ENCODE measurements at places on chromosomes 6 and 20. TPM values are rescaled to one million over a fixed set of nuclear protein-coding genes. Genes with fewer than 3 reads are reported as not detected.
A peak's percentile ranks its signal among the peaks of the same experiment; 100 is the strongest.

DNA sequence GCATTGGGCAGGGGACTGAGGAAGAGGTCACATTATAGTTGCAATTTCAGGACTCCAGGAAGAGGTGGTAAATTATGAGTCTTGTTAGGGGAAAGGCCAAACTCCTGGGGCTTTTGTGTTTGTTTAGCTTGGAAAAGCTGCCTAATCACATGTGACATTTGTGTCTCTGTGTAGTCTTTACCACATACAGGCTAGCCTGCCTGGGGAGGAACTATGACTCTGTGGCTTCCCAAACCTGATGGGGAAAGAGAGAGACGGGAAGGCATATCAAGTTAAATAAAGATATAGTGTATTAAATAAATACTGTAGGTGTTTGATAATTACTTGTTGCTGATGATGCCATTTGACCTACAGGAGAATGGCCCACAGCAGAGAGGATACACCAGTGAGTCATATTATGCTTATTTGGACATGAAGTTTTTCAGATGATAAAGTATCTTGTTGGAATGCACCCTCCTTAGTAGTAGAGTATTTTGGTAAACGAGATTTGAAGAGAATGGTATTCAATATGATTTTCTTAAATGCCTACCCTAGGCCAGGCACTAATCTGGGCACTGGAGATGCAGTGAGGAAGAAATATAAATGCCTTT is 4.0 kb downstream of the BLTP3A start:
- DNase-seq = no peak

DNA sequence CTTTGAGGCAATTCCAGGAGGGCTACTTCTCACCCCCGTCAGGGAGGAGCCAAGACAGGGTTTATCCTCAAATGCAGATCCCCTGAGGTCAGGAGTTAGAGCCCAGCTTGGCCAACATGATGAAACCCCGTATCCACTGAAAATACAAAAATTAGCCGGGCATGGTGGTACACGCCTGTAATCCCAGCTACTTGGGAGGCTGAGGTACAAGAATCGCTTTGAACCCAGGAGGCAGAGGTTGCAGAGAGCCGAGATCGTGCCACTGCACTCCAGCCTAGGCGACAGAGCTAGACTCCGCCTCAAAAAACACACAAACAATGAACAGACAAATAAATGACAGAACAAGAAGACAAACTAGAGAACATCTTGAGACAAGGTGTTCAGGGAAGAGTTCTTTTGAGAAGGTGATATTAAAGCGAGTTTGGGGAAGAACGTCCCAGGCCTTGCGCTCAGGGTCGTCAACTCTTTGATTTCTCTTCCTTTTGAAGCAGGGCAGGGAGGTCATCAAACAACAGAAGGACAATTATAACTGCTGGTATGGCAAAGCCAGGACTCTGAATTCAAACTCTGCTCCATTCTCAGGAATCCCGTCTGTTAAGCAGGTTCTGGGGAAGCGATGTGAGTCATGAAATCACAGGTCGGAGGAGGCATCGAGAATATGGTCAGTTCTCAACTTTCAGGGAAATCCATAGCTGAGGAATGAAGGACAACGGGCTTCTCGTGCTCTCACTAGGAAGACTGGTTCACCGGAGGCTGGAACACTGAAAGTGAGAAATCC is 1.4 kb upstream of the RALY start:
- DNase-seq = peak; percentile 26

TSBP1 gene
- not detected for total RNA-seq

DNA sequence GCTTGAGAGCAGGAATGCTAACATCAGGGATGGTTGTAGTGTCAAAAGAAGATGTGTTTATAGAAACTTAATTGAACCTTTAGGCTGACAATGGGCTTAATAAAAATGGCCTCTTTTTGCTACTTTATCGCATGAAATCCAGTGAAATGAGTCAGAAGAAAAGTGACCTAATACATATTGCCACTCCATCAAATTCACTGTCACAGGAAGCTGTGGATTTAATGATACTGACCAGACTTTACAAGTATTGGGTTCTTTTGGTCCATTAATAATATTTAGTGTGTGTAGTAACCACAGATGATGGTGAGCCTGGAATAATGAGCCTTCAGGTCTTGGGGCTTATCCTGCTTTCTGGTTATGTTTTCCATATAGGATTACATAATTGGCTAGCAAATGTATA is 231.8 kb upstream of the GMDS start:
- no peak for DNase-seq

ULBP2 gene
- 4.5 TPM for total RNA-seq

DNA sequence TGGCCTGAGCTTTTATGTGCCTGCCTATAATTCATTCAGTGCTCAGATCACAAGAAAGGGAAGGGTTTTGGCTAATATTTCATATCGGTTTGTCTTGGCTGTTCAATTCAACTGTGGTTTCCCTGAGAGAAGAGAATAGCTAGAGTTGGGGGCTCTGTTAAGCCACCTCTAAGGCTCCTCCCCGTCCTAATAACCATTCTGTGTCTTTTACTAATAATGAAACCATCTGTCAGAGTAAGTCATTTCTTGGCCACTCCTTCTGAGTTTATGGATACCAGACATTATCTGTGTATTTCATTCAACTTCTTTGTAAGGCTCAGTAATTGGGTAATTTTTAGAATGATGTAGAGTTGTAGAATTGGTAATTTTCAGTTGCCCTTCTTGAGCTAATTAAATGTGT is 5.2 kb downstream of the STX11 start:
- DNase-seq = no peak

DNA sequence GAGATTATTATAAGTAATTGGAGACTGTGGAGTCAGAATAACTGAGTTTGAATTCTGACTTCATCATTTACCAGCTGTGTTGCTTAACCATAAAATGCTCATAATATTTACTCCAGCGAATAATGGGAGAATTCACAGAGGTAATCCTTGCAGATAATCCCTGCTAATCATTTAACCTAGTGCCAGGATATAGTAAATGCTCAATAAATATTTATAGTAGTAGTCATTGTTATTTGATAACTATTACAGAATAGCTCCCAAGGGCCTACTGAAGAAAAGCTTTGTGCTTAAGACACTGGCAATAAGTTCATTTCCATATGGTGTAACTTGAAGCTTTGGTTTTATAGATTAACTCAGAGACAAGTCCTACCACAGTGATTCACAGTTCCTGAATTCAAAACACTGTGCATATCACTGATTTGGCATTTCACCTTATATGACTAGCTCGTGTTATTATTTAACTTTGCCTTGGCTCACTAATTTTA is 208.8 kb upstream of the PLCB4 start:
- DNase-seq = no peak

DNA sequence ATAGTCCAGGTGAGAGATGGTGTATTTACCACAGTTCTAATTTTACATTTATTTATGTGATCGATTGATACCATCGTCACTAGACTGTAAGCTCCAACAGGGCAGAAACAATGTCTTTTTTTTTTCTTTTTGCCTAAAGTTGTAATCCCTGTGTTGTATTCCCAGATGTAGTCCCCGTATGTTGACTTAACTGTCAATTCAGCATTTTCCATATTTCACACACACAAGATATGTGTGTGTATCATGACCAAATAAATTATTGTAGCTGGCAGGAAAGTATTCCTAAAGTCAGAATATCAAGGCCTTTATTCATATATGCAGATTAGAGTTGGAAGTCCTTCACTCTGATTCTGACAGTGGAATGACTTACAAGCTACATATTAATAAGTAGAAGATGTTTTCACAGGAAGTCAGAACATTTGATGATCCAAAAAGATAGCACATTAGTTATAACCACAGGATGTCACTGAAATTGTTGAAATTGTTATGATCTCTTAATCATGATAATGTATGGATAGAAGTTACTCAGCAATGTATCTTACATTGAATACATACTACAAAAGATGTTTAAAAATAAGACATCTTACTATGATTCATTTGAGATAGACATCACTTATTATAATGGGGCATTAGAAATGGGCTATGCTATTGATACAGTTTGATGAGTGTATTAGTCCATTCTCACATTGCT is 10.6 kb downstream of the RNF182 start:
- no peak for DNase-seq

DNA sequence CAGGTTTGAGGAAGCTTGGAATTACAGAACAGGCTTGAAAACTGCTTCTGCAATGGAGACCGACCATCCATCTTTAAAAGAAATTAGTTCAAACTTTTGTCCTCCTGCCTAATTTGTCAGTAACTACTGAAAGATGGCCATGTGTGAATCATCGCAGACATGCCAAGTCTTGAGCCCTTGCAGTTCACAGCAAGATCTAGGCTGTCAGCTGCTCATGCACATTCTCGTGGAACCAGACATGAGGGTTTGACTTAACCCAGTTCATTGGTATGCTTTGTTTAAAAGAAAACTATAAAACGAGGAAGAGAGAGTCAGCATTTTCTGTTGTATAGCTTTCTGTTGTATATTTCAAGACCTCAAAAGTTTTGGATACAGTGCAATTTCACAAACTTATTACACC is 74.0 kb upstream of the SAMD5 start:
- no peak for DNase-seq

COL12A1 gene
- 0.20 TPM for total RNA-seq

WFDC11 gene
- not detected for total RNA-seq

SPATS1 gene
- not detected for total RNA-seq

DNA sequence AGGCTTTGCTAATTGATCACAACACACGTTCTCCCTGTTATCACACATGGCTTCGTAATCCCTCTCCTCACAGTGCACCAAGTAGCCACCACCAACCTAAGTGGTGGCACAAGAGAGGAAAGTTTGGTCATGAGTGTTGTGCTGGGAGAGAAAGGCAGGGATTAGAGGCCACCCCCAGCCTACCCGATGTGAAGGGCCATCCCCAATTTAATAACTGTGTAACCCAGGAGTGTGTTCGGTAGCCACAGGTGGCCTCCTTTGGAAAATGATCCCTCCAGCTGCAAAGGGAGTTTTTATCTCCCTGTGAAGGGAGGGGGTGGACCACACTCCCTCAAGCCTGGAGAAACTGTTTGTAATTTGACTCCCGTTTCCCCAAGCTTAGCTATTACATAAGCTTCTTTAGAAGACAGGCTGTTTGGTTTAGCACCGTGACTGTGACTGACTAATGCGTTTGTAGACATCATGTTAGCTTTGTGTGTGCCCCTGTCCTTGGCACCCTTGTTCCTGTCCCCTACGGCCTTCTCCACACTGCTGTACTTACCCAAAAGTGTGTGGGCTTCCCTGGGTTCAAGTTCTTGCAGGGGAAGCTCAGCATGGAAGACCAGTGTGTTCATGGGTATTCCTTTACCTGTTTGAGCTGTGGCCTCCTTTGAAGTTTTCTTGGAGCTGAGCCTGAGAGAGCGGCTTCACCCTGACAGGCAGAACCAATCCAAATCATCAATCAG is 20.6 kb downstream of the PPP1R16B start:
- DNase-seq = peak; percentile 20

ABCC10 gene
- 6.9 TPM for total RNA-seq

PKHD1 gene
- not detected for total RNA-seq

DNA sequence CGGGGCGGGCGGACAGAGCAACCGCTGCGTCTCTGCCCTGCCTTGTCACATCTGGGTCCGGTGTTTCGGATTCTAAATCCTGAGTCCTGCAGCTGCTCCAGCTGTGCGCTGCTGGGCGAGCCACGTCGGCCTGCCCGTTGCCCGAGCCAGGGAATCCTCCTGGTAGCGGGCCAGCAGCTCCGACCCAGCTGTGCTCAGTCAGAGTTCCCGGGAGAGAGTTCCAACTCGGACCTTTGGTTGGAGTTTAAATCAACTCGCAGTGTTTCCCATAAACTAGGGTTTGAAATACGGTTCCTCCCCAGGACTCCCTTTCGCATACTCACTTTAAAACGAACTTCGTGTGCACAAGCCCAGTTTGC is 315 bp upstream of the PDE10A start:
- no peak for DNase-seq

NT5E gene
- total RNA-seq = 62.1 TPM

GRCh38 chr6:83378621-83379388 is 52.0 kb downstream of the ME1 start:
- no peak for DNase-seq

DNA sequence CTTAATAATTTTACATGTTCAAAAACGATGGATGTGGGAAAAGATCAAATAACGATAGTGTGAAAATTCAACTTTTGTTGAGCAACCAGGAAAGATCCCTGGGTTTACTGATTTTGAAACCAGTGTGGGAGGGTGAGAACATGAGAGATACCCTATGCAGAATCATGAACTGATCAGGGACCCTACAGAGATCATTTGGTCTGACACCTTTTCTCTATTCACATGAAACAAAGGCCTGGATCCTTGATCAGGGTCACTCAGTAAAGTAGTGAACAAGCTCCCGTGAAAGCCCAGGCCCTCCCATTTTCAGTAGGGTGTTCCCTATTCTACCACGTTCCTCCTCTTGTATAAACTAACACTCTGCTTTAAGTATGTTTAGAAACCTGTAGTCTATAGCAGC is 60.5 kb upstream of the DUSP22 start:
- no peak for DNase-seq

DNA sequence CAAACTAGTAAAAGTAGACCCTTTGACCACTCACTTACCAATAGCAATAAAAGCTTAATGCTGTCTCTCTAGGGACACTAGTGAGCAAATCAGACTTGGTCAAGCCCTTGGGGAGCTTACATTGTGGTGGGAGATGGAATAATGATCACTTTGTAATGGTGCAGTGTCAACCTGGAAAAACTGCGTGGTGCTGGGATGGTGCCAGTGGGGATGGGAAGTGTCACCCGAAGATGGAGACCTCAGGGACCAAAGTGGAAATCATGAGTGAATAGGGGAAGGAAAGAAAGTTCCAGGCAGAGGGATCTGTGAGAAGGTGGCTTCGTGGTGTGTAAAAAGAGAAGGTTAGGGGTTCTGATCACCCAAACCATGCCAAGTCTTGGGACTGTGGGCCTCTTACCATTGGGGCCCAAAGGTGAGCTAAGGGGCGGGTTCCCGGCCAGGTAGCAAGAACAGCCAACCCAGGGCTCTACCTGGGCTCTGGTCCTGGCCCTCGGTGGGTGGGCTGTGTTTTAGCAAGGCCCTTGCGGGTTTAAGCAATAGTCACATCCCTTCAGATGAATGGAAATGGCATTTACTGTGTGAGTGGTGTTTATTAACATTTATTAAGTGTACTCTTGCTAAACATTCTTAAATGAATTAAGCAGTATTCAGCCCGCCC is 15.5 kb downstream of the DYNLRB1 start:
- DNase-seq = no peak

MCHR2 gene
- not detected for total RNA-seq

GRCh38 chr6:113356139-113356538 is 501.0 kb upstream of the MARCKS start:
- no peak for DNase-seq

DNA sequence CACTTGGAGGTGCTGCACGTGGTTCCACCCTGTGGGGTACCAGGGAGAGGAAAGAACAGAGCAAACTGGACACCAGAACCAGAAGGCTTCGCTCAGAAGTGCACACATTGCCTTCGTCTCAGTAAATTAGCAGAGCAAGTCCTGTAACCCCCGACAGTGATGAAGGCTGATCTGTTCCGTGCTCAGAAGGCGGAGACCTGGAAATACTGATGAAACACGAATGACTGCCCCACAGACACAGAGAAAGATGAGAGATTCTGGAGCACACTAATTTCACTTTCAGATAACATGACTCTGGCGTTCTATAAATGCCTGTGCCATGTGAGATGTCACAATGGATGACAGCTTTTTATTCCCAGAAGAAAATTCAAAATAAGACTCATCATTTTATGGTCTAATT is 44.2 kb upstream of the CCR6 start:
- no peak for DNase-seq

Measured in NCI-H460 (cell line).